ENCODE measurements at places on chromosomes 6 and 20.

GRCh38 chr20:15487682-15488081 is 1085.6 kb downstream of the KIF16B start:
- H3K27ac ChIP-seq: no peak overlapping the region
- no peak overlapping the region for H3K4me3 ChIP-seq
- no peak for DNase-seq

DNA sequence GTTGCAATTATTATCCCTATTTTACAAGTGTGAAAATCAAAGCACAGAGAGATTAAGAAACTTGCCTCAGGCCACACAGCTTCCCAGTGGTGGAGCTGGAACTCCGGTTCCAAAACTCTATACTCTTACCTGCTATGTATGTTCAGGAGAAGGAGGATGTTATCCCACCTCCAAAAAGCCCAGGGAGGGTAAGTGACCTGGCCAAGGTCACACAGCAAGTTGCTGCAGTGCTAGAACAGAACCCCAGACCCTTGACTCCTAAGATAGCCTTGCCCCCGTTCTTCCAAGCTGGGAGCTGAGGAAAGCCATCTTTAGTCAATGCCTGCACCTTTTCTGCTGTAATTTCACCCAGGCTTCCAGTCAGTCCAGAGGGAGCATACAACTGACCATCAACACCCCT is 42.3 kb downstream of the BPIFB1 start:
- H3K36me3 ChIP-seq: no peaks in the 10 kb centered on the region
- H3K27ac ChIP-seq: no peak overlapping the region
- H3K4me3 ChIP-seq: no peak overlapping the region
- no peaks in the 10 kb centered on the region for H3K4me1 ChIP-seq
- DNase-seq: no peak

DNA sequence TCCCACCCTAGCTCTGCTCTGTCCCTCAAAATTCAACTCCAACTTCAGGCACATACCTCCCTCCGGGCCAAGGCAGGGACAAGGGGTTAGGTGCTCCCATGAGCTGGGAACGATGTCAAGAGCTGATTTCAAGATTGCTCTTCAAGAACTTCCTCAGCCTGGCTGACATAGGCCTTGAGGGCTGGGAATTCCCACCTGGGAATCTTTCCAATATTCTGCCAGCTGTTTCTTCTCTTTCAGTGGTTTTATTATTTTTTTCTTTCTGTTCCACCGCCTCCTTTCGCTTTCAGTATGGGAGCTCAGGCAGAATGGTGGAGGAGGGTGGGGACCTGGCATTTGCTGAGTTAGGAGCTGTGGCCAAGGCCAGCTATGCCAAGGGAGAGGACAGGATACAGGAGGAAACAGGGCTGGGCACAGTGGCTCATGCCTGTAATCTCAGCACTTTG is 33.7 kb downstream of the SRSF3 start:
- no peaks in the 10 kb centered on the region for H3K36me3 ChIP-seq
- H3K27ac ChIP-seq: no peak overlapping the region
- peaks cover 4% of the 10 kb centered on the region for H3K27me3 ChIP-seq
- H3K4me1 ChIP-seq: peaks cover 2% of the 10 kb centered on the region

GRCh38 chr6:2899596-2899995 is 3.5 kb downstream of the SERPINB9 start:
- H3K27me3 ChIP-seq: no peaks in the 10 kb centered on the region
- H3K27ac ChIP-seq: peak overlapping the region; percentile 42
- no peak for DNase-seq
- peaks cover 53% of the 10 kb centered on the region for H3K4me1 ChIP-seq

GRCh38 chr6:163930012-163930411 is 515.5 kb downstream of the QKI start:
- H3K4me1 ChIP-seq: no peaks in the 10 kb centered on the region
- DNase-seq: no peak

- no peak overlapping the region for H3K4me3 ChIP-seq
- no peaks in the 10 kb centered on the region for H3K36me3 ChIP-seq
- H3K27me3 ChIP-seq: peaks cover 3% of the 10 kb centered on the region
- DNase-seq: no peak
- H3K27ac ChIP-seq: no peak overlapping the region
- no peaks in the 10 kb centered on the region for H3K4me1 ChIP-seq
Observed at GRCh38 chr6:70258483-70258882, 44.4 kb downstream of the COL9A1 start.

GRCh38 chr20:61366914-61367313 is 114.9 kb downstream of the CDH4 start:
- DNase-seq: no peak
- H3K4me1 ChIP-seq: no peaks in the 10 kb centered on the region
- no peak overlapping the region for H3K27ac ChIP-seq
- no peaks in the 10 kb centered on the region for H3K36me3 ChIP-seq
- no peak overlapping the region for H3K4me3 ChIP-seq

DNA sequence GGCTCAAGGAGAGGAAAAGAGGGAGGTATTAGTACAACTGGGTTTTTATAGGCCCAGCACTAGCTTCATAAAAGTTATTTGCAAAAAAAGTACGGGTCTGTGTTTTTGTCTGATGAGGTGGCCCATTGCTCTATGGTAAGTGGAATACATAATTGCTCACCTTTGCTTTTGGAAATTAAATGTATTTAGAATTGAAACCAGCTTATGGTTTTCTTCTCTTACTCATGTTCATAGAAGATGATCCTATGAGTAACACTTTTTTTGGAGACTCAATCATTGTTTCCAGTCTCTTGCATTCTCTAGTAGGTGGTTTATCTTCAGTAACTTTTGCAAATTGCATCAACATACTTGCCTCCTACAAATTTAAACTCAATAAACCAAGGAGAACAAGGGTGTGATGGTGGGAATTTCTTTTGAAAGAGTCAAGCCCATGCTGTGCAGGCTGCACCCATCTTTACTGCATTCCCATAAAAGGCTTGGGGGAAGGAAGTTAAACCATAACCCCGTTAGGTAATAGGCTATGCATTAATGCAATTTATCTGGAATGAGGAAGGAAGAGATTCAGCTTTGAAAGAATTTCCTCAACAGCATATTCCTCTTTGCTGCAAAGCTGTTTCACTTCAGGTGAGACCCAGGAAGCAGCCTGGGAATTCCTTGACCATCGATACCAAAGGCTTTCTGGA is 48.5 kb upstream of the EDN1 start:
- no peak overlapping the region for H3K27ac ChIP-seq
- no peak for DNase-seq
- no peaks in the 10 kb centered on the region for H3K36me3 ChIP-seq
- no peak overlapping the region for H3K4me3 ChIP-seq
- no peaks in the 10 kb centered on the region for H3K27me3 ChIP-seq

DNA sequence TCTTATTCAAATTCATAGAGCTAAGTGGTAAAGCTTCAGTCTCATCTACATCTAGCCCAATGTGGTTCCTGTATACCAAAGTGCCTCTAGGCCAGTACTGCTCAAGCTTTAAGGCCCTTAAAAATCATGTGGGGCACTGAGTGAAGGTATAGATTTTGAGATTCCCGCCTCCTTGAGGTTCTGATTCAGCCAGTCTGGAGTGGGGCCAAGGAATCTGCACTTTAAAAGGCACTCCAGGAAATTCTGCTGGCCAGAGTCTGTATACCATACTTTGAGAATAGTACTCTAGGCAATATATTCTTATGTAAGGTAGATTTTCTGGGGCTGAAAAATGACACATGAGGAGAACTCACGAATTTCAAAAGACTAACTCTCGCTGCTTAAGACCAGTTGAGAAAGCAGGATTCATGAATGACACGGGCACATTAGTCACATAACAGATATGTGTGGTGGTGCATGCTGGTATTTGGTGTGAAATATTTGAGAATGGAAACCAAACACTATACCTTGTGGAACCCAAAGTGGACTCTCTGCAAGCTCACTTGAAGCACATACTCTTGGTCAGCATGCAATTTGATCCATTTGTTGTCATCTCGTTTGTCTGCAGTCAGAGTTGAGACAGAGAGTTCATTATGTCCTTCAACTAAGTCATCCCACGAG is 47.6 kb upstream of the SIM1 start:
- H3K4me1 ChIP-seq: no peaks in the 10 kb centered on the region
- no peak overlapping the region for H3K27ac ChIP-seq
- DNase-seq: no peak
- H3K4me3 ChIP-seq: no peak overlapping the region
- H3K27me3 ChIP-seq: no peaks in the 10 kb centered on the region

Data from T-cell (primary cell).